Progenitor cell of endocrine pancreas (in vitro differentiated cells): ENCODE measurements at places on chromosomes 12 and 14. TPM values are rescaled to one million over a fixed set of nuclear protein-coding genes. Genes with fewer than 3 reads are reported as not detected.

DNA sequence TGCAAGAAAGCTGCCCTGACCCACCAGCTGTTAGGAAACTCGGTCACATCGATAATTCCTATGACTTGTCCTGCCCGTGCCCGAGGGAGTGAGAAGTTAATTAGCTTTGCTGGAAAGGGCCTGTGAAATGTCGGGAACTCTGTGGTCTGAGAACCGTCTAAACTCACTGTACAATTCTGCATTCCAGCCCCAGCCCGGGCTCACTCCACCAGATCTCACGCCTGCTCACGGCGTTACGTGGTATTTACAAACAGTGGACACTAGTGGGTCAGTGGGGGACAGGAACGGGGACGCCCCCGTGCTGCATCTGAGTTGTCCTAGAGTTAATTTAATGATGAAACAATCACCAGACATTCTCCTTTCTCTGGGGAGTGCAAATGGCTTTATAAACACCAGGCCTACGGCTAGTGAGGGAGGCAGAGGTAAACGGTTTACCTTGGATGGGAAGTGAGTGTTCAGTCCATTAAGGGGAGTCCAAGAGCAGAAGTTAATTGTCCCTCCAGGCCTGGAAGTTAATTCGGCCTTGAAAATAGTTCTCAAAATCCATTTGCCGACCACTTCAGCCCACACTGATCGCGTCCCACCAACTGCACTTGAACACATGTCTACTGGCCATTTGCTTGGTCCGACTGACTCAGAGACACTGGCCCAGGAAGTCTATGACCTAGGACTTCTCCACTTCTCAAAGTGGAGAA lies 93.5 kb upstream of the MED13L start:
- no peak for DNase-seq

DNA sequence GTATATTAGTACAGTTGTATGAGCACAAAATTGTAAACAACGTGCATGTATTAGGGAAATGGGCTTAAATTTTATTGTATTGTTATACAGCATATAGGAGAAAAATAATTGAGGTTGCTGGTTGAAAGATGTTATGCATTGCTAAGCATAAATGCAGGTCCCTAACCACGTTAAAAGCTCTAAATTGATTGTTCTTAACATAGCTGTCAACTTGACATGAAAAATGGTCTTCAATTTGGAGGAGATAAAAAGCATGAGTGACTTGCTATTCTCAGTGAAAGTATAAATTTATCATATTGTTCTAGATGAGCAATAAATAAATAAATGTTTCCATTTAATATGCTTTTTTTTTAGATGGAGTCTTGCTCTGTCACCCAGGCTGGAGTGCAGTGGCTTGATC lies 506.6 kb upstream of the ATXN7L3B start:
- no peak for DNase-seq

The NUAK1 gene
- 7.6 and 9.7 TPM in 2 replicates for total RNA-seq

GRCh38 chr14:24094841-24095270 lies 745 bp downstream of the PCK2 start:
- DNase-seq = no peak

- DNase-seq = no peak
Observed at GRCh38 chr12:42027546-42027945, 117.1 kb downstream of the GXYLT1 start.

- DNase-seq = no peak
Observed at GRCh38 chr12:6468283-6468575, 2.2 kb downstream of the VAMP1 start.

GRCh38 chr14:56135001-56135400 lies 16.8 kb downstream of the PELI2 start:
- no peak for DNase-seq

The LYZ gene
- total RNA-seq = 8.8 and 11.1 TPM in 2 replicates

- DNase-seq = no peak
Observed at GRCh38 chr12:13504074-13504473, 307.5 kb downstream of the EMP1 start.

- DNase-seq = no peak
Observed at GRCh38 chr12:114697741-114698565, 14.0 kb upstream of the TBX3 start.

The CYP46A1 gene
- total RNA-seq = 2.9 and 3.9 TPM in 2 replicates

DNA sequence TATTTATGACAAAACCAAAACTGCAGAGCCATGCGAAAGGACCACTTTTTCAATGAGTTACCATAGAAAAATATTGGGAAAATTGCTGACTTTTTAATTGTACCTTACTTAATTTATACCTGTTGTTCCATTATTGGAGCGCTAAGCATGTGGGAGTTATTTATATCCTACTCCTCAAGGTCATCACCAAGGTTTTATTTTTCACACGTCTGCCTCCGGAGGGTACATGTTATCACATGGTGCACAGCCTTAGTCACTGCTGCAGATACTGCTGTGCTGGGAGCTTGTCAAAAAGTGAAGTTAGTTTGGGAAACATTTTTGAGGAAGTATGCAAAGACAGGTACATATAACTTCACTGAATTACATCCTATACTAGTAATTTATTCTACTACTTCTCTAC lies 1444.3 kb downstream of the AACS start:
- DNase-seq = no peak

DNA sequence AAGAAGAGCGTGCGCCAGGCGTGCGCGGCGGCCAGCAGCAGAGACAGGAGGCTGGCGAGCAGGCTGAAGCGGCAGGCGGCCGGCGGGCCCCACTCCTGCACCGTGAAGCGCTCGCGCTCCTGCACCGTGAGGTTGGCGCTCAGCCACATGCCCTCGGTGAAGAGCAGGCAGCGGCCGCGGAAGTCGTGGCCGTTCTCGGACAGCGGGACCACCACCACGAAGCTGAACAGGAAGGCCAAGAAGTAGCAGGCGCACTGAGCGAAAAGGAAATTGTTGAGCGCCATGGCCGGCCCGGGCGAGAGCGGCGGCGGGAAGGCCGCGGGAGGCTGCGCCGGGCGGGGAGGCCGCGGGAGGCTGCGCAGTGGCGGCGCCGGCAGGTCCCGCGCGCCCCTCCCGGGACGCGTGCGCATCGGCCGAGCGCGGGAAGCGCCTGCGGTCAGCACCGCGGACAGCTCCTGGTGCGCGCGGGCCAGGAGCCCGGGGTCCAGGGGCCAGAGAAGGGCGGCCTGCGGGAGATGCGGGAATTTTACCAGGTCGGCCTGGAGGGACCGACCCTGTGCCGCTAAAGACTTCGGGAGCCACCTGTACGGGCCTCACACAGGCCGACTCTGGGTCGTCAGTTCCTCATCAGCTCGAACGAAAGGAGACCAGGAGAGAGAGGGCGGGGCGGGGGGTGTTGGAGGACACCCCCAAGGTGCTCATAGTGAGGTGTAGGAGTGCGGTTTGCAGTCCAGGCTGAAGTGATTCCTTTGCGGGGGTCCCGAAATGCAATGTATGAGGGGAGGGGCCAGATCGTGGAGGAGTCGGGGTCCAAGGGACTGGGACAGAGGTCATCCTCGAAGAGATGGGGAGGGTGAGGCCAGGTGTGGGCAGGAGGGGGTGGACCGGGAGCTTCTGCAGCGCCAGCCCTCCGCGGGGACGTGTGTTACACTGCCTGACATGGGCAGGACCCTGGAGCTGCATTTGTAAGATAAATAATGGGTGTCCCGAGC lies at the start of gene TMEM179:
Gene TMEM179 (minus strand): TSS at position 315 of the 992 bp plus-strand sequence. CDS start 31 bp downstream, at position 284.
- DNase-seq = peak; percentile 76

- DNase-seq = no peak
Observed at GRCh38 chr12:51926064-51926632, 18.8 kb downstream of the ACVRL1 start.

The TMEM253 gene
- 1.1 and 1.4 TPM in 2 replicates for total RNA-seq

The C1QL4 gene
- 0.64 and 0.79 TPM in 2 replicates for total RNA-seq

DNA sequence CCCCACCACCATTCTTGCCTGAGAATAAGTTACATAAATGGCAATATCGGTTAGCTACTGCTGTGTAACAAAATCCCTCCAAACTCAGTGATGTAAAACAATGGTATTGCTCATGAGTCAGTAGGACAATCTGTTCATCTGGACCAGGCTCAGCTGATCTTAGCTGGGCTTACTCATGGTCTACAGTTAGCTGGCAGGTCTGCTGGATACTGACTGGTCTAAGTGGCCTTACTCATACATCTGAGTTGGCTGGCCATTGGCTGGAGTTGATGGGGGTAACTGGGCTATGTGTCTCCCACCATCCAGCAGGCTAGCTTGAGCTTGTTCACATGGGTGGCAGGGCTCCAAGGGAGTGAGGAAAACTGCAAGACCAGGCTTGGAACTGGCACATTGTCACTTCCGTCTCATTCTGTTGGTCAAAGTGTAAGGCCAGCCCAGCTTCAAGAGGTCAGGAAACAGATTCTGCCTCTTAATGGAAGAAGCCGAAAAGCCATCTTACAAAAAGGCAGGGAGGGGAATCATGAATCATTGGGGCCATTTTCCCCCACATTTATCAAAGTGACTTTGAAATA lies 56.7 kb upstream of the CHGA start:
- DNase-seq = no peak

- DNase-seq = no peak
Observed at GRCh38 chr12:88338486-88338885, 196.4 kb downstream of the TMTC3 start.

The SRRM4 gene
- total RNA-seq = 2.1 and 2.4 TPM in 2 replicates

GRCh38 chr14:93476305-93476704 lies 45.6 kb downstream of the UNC79 start:
- DNase-seq = no peak

DNA sequence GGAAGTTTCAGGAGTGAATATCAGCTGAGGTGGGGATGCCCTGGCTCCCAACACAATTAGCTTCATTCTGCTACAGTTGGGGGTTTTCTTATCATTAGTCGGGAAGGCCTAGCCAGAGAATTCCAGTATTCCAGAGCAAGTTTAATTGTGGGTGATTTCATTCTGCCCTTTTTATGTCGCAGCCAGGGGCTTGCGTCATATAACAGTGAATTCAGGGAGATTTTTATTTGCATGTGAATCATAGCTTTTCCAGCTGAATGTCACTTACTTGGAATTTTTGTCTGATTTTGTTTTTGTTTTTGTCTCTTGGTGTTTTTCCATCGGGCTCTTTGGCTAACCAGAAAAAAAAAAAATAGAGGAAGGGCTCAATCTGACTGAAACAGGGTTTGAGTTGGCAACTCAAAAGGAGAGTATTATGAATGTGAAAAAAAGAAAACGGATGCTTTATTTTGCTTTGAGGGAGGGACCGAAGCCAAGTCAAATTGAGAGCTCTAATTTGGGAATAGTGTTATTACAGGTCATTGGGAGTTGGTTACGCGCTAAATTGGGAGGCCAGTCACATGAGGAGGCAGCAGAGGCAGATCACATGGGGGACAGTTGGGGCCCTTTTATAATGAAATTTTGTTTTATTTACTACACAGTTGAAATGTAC lies 119.4 kb downstream of the SAMD4A start:
- no peak for DNase-seq

The AP1G2 gene
- total RNA-seq = 262 and 268 TPM in 2 replicates

DNA sequence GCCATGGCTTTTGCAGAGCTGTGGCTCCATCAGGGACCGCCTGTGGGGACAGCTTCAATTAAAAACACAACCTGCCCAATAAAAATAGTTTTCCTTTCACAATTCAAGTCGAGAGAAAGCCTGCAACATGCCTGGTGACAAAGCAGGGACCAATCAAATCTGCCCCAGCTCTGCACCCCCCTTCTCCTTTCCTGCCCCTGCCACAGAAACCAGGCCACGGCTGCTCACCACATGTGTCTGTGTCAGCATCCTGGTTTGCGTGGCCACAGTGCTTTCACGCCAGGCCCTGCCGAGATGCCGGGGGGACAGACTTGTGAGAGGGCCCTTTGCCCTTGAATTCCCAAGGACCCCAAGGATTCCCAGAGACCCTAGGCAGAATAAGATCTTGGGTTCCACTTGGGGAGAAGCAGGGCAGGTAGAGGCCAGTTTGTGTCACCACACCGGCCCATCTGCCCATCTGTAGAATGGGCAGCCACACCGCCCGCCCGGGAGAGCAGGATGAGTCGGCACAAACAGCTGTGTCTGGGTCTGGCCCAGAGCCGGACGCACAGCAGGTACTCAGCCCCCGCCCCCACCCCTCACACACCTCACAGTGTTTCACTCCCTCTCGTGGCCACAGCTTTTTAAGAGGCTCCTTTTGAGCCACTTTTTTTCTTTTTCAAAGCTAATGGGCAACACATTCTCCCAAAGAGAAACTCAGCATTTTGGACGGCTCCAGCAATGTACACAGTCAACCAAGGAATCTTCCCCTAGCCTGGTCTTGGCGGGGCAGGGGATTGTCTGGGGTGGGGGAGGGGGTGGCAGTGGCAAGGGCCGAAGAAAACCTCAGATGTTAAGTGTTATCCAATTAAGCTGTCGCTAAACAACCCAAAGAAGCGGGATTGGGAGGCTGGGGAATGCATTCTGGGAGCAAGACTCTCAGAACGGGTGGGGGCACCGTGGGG lies 41.5 kb downstream of the BCL11B start:
- no peak for DNase-seq

- no peak for DNase-seq
Observed at GRCh38 chr12:129903092-129903945, 506 bp downstream of the TMEM132D start.

- DNase-seq = no peak
Observed at GRCh38 chr12:131436922-131437705, 273.8 kb upstream of the SFSWAP start.

GRCh38 chr14:93525696-93526451 lies 95.1 kb downstream of the UNC79 start:
- DNase-seq = no peak

DNA sequence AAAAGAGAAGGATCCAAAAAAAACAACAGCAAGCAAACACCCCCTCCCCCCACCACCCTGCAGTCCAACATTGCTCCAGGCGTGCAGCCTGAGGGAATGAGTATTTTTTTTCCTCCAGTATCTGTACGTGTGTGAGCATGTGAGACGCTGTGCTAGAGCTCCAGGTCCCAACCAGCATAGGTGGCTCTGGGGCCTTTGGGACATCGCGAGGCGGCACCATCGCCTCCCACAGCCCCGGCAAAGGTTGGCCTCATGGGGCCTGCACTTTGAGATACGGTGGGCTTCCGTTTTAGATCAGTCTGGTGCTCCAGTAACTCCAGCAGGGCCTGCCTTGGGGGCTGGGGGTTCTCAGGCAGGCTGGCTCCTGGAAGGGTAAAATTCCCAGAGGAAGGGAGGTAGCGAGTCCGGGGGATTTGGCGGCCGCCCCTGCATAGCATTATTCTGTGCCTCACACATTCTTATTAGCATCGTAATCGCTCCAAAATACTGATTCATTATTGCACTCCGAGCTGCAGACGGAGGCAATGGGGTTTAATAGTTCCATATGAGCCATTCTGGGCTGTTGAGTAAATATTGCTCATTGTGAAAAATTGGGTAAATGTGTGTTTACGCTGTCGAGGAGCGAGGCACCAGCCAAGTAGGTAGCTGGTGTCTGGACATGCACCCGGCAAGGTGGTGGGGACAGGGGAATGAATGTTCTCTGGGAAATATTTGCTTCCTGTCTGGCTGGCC lies 143.1 kb upstream of the MYL2 start:
- DNase-seq = no peak

The POTEG gene
- total RNA-seq = not detected in 2 replicates
